ENCODE measurements at places on chromosomes 4 and X.

DNA sequence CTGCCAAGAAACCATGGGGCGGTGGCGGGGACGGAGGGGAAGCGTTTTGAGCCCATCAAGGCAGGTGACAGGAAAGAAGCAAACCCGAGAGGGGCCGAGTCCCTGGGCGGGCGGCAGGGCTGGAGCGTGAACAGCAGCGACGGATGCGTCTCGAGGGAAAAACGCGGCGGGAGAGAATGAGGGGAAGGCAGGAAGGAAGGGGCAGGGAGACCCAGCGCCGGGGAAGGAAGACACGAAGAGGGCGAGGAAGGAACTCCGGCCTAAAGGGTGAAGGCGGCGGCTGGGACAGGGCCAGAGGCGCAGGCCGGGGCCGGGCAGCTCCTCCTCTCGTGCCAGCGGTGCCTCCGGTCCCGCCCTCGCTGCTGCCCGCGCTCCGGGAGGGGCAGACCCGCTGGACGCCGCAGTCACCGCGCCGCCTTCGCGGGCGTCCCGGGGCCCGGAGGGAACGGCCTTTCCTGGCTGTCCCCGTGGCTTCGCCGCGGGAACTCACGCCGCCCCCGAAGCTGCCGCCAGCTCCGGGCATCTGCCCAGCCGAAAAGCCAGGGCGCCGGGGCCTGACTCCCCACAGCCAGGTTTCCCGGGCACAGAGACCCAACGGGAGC is 751 bp upstream of the RGS12 start:
- no peak for DNase-seq

- DNase-seq, result no peak
Observed at GRCh38 chr4:131632877-131633276, 1516.2 kb upstream of the PCDH10 start.

DNA sequence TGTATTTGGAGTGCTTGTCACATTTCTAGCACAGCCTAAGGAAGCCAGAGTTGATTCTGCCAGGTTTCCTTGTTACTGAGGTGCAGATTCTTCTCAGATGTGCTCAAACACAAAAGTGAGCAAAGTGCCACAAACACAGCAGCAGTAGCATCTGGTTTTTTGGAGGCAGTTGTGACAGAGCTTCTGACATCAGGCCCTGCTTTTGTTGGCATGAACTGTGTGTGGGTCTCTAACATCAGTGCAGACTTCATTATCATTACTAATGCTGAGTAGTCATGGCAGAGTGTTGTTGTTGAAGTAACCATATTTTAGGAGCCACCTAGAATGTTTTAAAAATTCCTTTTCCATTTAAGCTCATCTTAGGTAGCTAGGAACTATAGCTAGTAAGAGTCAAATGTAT is 656.6 kb downstream of the ANKRD50 start:
- DNase-seq, result no peak

DNA sequence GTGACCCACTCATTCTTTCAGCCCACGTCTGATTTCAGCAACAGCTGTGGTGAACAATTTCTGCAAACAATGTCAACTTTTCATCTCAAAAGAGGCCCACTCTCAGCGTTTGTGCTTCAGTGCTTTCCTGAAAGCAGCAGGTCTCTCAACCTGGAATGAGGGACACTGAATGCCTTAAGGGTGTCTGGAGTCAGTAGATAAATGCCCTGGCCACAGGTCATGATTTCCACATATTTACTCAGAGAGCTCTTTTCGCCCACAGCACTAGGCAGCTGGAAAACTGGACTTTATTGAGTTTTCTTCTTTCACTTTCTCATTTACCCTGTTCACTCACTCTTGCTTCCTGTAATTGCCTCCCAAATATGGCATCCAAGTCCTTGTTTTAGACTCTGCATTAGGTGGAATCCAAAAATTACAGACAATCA is 52.8 kb downstream of the NPFFR2 start:
- no peak for DNase-seq

GRCh38 chr4:108175966-108176365 is 7.2 kb upstream of the LEF1 start:
- no peak for DNase-seq

DNA sequence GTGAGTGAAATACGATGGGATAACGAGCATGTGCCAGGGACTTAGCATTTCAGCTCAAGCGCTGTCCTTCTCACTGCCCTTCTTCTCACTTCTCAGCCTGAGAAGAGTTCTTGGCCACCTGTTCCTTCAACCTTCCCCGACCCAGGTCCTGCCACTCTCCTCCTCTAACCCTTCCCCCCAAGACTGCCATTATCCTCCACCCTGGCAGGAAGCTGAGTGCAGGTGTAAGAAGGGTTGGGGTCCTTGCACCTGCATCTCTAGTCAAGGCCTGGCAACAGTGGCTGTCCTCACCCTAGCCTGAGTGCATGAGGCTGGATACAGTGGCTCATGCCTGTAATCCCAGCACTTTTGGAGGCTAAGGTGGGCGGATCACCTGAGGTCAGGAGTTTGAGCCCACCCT is 19.9 kb upstream of the STIM2 start:
- DNase-seq, result no peak

- no peak for DNase-seq
Observed at GRCh38 chr4:60948008-60948407, 252.1 kb upstream of the ADGRL3 start.

DNA sequence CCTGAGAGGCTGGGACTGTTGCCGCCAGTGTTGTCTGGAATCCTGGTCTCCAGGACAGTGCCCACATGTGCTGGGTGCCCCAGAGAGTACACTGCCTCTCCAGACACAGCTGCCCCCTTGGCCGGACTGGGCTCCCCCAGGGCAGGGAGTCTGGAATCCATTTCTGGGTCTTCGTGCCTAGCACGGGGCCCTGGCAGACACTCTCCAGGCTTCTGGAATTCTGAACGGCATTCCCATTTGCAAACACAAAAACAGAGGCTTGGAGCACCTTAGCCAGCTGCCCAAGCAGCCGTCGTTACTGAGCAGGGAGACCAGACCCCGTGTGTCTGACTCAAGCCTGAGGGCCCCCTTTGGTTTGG is 20.8 kb downstream of the HMX1 start:
- no peak for DNase-seq

DNA sequence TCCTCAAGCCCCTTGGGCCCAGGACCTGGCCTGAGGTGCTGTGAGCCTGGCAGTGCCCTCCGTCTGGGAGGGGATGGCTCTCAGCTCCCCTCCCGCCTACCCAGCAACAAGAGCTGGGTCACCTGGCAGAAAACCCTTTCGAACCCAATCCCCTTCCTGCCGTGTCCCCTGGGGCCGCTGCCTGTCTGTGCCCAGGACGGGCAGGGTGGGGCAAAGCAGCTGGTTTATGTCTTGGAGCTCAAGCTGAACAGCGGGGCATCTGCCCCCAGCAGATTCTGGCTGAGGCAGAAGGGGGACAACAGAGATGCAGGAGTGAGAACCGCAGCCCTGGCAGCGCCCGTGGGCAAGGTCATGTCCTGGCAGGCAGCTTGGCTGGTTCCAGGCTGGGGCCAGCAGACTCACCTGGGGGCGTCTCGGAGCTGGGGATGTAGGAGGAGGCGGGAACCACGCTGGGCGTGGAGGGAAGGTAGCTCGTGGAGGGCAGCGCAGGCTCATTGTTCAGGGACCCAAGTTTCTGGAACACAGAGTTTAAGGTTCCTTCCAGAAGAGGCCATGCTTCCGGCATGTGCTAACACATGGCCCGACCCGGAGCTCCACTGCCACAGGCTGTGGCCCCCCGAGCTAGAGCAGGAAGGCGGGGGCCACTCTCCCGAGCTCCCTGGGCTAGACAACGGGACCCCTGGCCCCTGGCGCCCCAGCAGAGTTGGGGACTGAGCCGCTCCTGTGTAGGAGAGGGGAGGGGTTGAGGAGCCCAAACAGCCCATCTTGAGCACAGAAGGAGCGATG is 24.2 kb downstream of the NELFA start:
- no peak for DNase-seq

- DNase-seq, result no peak
Observed at GRCh38 chrX:133346026-133346425, 69.3 kb downstream of the GPC4 start.

- DNase-seq, result no peak
Observed at GRCh38 chrX:10055430-10055829, 88.3 kb downstream of the CLDN34 start.

- DNase-seq, result no peak
Observed at GRCh38 chr4:123619895-123620294, 223.3 kb downstream of the SPRY1 start.

DNA sequence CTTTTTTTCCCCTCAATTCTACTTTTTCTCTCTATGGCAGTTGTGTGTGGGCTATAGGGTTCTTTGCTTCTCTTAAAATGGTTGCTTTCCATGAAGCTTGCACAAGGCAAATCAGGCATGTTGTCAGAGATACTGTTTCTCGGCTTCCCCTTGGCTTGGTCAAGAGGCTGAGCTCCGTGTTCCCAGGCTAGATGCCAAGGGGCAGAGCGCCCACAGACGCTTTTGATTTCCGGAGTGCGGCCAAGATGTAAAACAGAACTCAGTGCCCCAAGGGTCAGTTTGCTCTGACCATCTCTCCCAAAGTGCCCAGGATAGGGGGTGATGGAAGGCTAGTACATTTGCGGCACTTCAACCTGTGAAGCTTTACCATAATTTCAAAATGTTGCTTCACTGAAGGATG is 64.2 kb upstream of the DIPK2B start:
- DNase-seq, result no peak

DNA sequence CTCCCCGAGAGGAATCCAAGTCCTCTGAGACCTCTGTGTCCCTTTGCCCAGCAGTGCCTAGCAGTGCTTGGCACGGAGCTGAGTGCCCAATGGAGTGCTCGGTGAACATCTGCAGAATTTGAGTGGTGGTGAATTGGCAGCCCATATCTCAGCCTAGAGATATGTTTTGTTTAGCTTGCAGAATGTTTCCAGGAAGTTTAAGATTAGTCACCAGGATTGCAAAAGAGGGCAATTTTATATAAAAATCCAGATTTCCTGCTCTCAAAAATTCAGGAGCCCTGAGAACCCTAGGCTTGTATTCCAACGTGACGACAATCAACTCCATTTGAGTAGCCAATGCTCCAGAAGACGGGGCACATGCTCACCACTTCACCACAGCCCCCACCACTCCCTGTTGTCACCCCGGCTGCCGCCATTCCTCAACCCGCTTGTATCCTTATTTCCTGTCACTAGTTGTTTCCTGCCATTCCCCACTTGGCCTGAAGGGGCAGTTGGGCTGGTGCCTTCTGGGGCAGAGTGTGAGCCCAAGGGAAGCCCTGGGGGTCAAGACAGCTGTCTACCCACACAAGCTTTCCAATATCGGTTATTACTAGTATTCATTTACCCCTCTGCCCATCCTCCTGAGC is 116.9 kb downstream of the EFNB1 start:
- no peak for DNase-seq

GRCh38 chr4:112214390-112215264 is 17.0 kb upstream of the AP1AR start:
- no peak for DNase-seq

GRCh38 chr4:13498469-13498868 is 14.3 kb upstream of the RAB28 start:
- no peak for DNase-seq

GRCh38 chr4:157389741-157390140 is 169.2 kb downstream of the GRIA2 start:
- no peak for DNase-seq

GRCh38 chr4:158940271-158940670 is 162.6 kb upstream of the RAPGEF2 start:
- DNase-seq, result no peak

DNA sequence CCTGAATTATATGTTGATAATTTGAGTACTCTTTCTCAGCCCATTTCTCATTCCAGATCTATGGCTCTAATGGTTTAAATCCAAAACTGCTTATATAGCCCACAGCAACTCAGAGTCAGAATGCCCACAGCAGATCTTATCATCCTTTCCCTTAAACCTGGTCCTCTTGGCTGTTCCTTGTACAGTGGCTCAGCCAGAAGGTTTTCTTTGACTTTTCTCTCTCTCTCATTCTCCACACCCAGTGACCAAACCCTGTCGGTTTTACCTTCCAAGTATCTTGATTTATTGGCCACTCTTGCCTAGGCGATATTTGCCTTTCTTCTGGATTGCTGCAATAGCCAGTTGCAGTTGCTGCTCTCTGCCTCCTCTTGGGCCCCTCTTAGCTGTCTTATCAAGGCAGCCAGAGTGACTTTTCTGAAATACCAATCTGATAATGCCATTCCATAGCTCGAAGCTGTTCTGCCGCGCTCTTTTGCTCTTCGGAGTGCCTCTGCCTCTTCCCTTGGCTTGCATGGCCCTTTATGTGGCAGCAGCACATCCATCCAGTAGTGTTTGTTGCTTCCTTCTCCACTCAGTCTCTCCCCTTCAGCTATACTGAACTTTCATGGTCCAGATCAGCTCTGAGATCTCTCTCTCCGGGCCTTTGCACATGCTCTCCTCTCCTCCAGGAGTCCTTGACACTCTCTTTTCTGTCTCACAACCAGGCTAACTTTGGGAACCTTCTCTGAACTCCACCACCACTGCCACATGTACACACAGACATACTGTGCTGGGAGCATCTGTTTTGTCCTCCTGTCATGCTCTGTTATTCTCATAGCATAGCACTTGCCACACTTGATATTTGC is 11.8 kb downstream of the GAB1 start:
- no peak for DNase-seq

GRCh38 chr4:82998898-82999297 is 11.7 kb downstream of the LIN54 start:
- no peak for DNase-seq

GRCh38 chr4:126874533-126874932 is 758.2 kb upstream of the INTU start:
- no peak for DNase-seq

DNA sequence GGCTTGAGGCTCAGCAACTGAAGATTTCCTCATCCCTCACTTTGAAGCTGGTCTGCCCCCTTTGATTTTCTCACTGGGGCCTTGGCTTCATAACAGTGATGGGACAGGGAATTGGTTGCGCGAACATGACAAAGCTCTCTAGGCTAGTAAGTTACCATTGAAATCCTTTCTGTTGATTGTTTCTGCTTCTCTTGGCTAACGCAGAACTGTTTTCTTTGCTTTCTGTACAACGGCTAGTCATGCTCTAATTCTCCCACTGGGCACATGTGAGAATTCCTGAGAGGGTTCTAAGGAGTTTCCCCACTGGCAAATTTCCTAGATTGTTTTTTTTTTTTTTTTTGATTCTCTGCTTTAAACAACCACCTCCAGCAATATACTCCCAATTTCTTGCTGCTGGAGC is 738.6 kb downstream of the PCDH7 start:
- DNase-seq, result no peak

DNA sequence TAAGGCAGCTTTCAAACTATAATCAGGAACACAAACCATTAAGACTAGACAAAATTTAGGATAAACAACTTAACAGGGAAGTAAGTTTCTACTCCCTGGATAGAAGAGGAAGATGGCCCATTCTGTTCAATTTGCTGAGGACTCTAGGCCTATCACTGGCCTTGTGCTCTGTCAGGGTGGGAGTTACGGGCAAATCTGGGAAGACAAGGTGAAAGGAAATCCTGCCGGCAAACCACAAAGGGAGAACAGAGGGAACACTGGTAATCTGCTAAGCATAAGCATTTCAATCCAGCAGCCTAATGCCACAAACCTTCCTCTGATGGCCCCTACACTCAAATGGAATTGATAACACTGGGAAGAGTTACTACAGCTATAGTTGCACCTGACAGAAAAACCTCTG is 8.3 kb downstream of the GPR82 start:
- DNase-seq, result no peak
